ENCODE measurements at places on chromosomes 12 and 14. TPM values are rescaled to one million over a fixed set of nuclear protein-coding genes. Genes with fewer than 3 reads are reported as not detected.
A peak's percentile ranks its signal among the peaks of the same experiment; 100 is the strongest.

POU6F1 gene
- total RNA-seq: 7.6 TPM

DNA sequence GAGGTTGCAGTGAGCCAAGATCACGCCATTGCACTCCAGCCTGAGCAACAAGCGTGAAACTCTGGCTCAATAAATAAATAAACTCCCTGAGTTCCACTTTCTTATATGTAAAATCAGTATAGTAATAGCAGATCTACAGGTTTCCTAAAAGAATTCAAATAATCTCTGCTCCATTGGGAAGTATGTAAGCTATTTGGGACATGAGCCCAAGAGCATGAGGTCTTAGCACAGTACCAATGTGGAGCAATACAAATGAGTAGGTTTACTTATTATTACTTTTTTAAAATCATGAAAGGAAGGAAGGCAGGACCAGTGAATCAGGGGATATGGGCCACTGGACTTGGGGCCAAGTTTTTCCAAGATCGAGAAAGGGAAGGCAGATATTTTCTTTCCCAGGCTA is 216.9 kb upstream of the DIO2 start:
- no peak for DNase-seq

DNA sequence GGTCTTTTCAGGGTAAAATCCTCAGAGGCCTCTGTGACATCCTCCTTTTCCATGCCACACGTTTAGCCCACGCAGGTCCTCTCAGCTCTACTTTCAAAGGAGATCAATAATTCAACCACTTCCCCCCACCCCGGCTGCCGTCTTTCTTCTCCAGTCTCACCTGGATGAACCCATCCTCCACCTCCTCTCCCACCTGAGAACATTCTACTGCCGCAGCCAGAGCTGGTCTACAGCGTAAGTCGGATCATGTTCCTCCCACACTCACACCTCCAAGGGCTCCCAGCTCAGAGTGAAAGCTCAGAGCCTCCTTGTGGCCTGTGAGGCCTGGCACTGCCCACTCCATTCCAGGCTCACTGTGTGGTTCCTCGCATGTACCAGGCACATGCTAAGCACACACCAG is 246.6 kb downstream of the CHST11 start:
- DNase-seq: no peak

ADCY4 gene
- 17.7 TPM for total RNA-seq

GRCh38 chr14:55780156-55780946 is 200.3 kb downstream of the KTN1 start:
- no peak for DNase-seq

DNA sequence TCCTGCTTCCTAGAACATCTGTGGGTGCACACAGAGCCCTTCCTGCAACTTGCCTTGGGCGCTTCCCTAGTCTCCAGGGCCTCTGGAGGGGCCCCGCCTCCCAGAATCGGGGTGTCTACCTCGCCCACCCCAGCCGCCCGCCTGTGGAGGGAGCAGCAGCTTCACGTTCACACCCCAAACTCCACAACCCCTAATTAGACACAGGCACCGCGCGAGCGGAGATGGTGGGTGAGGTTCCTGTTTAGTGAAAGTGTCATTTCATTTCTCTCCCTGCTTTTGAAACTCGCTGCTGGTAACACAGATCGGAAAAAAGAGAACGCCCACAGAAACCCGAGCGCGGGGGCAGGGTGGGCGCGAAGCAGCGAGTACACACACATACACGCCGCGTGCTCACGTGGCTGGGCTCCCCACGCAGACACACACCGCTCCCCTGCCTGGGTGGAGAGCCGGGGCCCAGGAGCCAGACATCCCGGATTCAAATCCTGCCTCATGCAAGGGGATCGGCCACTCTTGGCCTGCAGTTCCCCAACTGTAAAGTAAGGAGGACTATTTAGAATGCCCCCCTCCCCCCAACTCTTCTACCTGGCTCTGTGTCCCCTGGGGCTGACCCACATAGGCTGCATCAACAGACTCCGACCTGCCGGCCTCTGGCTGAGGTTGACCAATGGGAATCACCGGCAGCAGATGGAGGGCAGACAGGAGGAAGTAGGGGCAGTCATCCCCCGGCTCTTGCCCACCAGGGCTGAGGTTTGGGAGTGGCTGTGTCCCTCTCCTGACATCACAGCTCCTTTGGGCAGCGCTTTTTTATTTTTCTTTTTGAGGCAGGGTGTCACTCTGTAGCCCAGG is 79.2 kb upstream of the NCOR2 start:
- no peak for DNase-seq

DNA sequence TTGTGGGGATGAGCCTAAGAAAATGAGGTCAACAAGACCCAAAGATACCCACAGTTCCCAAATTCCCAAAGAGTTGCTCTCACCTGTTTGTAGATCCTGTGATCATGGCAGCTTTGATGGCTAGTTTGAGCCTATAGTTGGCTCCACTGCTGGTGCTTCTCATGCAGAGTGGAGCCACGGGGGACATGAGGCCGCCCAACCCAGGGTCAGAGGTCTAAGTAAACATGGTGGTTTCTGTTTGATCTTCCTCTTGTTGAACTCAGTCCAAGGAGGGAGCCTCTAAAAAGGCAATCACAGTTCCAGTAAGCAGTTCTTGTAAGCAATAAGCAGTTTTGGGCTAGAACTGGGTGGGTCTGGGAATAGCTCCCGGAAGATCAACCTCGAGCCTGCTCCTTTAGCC is 125.6 kb upstream of the DHRS4 start:
- no peak for DNase-seq

COX8C gene
- total RNA-seq: not detected

ARID4A gene
- total RNA-seq: 14.4 TPM

DNA sequence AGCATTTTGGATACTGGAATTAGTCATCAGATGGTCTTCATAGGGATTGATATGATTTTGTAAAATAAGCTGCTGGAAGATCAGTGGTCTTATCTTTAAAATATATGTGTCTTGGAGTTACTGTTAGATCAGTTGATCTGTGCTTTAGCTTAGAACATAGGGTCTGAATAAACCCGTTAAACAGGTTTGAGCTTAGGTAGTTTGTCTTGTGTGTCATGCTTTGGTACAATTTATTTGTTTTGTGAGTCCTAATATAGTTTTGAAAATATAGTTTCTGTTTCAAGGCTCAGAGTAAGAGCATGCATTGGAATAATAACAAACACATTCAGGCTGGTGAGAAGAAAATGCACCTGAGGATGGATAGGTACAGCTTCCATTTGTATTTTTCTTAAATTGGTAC is 505.0 kb downstream of the SLC16A7 start:
- no peak for DNase-seq

GPRC5D gene
- not detected for total RNA-seq

DNA sequence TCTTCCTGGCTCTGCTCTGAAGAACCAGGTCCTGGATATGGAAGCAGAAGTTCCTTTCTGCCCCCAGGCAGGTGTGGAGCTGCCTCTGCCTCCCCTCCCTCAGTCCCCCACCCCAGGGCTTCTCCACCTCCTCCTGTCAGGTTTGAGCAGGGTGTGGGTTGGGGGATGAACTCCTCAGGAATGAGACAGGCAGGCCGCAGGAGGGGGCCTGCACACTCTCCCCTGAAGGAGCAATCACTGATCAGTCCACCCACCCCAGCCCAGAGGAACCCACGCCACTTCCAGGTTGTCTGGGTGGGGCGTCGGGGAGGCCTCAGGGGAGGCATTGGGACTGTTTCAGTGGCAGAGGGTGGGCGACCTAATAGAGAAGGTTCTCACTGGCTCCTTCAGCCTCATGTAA is 26.6 kb downstream of the FAIM2 start:
- no peak for DNase-seq

ART4 gene
- total RNA-seq: not detected

GRCh38 chr12:107859367-107859766 is 84.9 kb downstream of the ASCL4 start:
- DNase-seq: no peak

EXOC3L4 gene
- total RNA-seq: not detected

ZDHHC22 gene
- not detected for total RNA-seq

GRCh38 chr12:88241862-88242570 is 99.9 kb downstream of the TMTC3 start:
- peak; percentile 50 for DNase-seq

RDH5 gene
- 32.2 TPM for total RNA-seq

MFAP5 gene
- 57.9 TPM for total RNA-seq

B4GALNT1 gene
- total RNA-seq: 2.9 TPM

TAS2R8 gene
- 0.36 TPM for total RNA-seq
